Activated CD8-positive, alpha-beta memory T cell treated with anti-CD3 and anti-CD28 coated beads for 1 hour (primary cell): ENCODE measurements at places on chromosomes 1 and 21.

- no peak for DNase-seq
Observed at GRCh38 chr1:208465786-208466590, 221.8 kb upstream of the PLXNA2 start.

DNA sequence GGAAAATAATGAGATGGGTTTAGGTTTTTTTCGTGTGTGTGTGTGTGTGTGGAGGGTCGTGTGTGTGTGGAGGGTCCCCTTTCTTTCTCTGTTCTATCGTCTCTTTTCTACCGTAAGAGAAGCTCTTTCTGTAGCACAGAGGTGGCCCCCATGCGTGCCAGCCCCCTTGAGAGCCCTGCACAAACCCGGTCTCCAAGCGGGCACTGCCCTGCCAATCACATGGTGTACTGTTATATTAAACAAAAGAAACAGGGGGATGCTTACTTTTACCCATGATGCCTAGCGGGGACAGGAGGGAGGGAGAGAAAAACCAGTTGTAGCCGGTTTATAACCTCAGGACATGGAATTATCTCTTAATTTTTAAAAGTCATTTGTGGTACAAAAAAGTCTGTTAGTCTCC is 41.0 kb downstream of the GATAD2B start:
- no peak for DNase-seq

DNA sequence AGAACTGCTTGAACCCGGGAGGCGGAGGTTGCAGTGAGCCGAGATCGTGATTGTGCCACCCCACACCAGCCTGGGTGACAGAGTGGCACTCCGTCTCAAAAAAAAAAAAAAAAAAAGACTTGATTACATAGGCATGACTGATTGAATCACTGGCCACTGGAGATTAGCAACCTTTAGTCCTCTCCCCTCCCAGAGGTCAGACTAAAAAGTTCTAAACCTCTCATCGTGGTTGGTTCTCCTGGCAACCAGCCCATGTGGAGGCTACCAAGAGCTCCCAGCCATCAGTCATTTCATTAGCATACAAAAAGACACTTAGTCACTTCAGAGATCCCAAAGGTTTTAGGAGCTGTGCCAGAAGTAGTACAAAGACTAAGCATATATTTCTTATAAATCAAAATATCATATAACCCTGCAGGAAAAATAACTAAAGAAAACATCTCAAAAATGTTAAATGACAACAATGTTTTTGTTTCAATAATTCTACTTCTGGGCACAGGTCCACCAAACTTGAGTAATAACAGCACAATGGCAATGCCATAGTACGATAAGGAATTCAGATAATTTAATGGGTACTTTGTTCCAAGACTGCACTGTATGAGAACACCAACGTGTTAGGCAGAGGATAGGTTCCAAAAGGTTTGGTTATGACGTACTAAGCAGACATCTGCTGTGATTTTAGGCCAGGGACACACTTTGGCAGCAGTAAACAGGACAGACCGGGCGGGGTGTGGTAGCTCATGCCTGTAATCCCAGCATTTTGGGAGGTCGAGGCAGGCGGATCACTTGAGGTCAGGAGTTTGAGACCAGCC is 18.1 kb downstream of the USP48 start:
- DNase-seq = no peak

DNA sequence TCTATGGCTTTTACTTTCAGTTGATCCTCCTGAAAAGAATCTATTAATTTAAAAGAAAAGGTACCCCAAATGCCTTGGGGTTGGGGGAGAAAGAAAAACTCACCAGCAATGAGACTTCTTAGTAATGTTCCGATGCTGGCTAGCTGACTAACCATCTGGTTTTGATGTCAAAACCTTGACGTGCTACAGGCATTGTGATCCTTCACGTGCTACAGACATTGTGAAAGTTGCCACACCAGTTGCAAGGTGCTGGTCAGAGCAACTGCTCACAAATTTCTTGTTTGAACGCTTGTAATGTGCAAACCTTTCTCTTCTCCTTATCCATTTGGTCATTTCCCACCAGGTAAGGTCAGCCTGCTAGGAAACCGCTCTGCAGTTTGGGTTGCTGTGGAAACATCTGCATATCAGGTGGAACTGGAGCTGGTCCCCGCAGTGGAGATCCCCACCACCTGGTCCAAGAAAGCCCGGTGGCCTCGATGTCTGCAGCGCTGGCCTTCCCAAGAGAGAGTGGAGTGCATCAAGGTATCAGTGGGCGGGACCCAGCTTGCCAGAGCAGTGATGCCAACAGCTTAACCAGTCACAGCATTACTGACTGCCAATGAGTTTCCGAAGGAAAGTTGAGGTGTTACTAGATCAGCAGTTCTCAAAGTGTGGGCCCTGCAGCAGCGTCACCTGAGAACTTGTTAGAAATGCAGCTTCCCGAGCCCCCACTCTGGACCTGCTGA is 16.1 kb downstream of the MAB21L3 start:
- no peak for DNase-seq

DNA sequence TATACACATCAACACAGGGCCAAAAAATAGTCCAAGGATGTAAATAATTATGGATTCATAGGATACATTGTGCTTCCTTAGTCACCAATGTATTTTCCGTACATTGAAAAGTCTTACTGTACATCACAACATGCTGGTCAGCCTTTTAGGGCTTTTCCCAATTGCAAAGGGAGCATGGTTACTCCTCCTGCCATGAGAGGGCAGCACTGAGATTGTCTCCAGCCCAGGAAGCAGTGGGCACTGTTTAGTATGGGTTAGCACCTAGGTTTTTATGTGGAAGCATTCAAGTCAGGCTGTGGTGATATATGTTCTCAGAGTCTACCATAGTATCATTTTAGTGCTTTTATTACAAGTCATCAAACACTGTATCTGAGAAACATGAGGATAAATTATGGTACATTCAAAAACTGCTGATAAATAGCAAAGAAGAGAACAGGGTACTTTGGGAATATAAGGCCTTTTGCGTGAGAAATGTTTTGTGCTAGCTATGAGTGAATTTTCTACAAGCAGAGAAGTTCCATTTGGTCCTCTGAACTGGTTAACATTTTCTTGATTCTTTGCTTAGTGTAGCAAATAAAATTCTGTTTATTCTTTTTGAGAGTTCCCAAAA is 34.0 kb downstream of the ST6GALNAC5 start:
- no peak for DNase-seq

DNA sequence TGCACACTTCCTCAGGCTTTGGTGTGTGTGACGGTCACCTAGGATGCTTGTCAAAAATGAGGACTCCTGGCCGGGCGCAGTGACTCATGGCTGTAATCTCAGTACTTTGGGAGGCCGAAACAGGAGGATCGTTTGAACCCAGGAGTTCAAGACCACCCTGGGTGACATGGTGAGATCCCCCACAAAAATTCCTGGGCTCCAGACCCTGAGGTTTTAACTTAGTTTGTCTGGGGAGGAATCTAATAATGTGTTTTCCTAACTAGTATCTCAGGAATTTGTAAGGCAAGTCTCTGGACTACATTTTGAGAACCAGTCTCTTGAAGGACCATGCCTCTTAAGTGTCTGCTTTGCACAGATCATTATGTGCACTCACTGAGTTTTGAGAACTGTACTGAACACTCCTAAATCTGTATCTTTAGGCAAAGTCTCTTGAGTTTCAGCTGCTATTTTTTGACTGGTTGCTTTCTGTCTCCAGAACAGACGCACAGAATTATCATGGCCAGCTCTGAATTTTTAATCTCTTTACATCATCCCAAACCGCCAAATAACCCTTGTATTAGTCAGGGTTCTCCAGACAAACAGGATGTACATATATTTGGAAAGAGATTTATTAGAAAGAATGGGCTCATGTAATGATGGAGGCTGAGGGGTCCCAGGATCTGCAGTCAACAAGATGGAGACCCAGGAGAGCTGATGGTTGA is 45.5 kb upstream of the VANGL1 start:
- no peak for DNase-seq

- DNase-seq = no peak
Observed at GRCh38 chr1:20124456-20125057, 5.2 kb upstream of the PLA2G2D start.

GRCh38 chr1:247037511-247038320 is 29.9 kb upstream of the ZNF695 start:
- no peak for DNase-seq

- no peak for DNase-seq
Observed at GRCh38 chr21:39141502-39141901, 41.7 kb downstream of the PSMG1 start.
